ENCODE measurements at places on chromosomes 13 and 19. TPM values are rescaled to one million over a fixed set of nuclear protein-coding genes. Genes with fewer than 3 reads are reported as not detected.

C19orf67 gene
- not detected for total RNA-seq

RGCC gene
- 7.8 TPM for total RNA-seq

ZNF121 gene
- total RNA-seq: 35.8 TPM

PIK3R2 gene
- 6.5 TPM for total RNA-seq

IGFL4 gene
- total RNA-seq: not detected

LRP3 gene
- 8.4 TPM for total RNA-seq

MEIS3 gene
- total RNA-seq: 2.9 TPM

ZNF223 gene
- total RNA-seq: 5.4 TPM
